ENCODE measurements at places on chromosomes 5 and 9. TPM values are rescaled to one million over a fixed set of nuclear protein-coding genes. Genes with fewer than 3 reads are reported as not detected.

PCDHGC4 gene
- 1.2 TPM for total RNA-seq

DMRT1 gene
- not detected for total RNA-seq

ANKRD33B gene
- total RNA-seq: 17.2 TPM

CDH12 gene
- not detected for total RNA-seq

ITK gene
- total RNA-seq: 0.52 TPM

RORB gene
- total RNA-seq: 0.45 TPM

DNA sequence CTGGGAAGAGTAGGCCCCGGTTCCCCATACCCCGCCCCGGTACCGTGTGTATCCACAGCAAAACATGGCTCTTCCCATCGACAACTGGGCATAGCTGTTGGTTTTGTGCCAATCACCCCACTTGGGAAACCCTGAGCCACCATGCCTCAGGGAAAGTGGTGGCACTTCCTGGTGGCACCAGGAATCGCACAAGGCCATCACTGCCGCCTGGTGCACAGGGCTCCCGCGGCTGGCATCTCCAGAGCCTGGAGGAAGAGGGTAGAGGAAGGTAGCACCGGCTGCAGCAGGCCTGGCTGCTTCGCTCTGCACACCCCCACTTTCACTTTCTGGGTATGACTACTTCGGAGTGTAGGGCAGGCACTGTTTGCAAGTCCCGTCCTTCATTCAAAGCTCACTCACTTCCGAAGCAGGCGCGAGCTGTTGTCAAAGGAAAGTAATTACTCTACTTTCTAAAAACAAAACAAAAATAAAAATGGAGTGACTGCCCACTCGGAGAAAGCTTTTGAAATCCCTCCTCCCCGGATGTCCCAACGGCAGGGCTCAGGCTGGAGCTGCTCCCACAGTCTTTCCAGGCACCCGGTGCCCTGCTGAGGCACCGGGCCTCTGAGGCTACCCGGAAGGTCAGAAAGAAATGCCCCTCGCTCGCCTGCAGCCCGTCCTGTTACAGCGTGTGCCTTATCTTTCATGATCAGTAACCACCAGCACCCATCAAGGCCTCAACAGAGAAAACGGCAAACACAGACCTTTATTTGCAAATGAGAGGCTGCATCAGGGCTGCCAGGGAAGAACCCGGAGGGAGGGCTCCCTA is 2.0 kb downstream of the BRD3 start:
- no peak for ATAC-seq

DNA sequence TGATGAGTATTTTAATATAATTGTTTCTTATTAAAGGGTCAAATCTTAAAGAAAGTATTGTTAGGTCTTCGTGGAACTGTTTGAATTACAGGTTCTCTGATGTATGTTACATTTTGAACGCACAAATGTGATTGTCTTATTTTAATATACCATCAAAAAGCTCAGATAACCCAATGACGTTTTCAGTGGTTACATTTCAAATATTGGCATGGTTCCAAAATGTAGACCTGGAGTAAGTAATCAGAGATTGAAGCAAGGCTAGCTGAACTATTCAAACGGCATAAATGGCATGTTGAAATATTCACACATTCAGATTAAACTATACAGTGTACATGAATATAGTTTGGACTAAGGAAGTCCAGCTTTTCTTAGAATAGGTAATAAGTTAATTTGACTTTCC is 281.7 kb upstream of the EFNA5 start:
- no peak for ATAC-seq

DNA sequence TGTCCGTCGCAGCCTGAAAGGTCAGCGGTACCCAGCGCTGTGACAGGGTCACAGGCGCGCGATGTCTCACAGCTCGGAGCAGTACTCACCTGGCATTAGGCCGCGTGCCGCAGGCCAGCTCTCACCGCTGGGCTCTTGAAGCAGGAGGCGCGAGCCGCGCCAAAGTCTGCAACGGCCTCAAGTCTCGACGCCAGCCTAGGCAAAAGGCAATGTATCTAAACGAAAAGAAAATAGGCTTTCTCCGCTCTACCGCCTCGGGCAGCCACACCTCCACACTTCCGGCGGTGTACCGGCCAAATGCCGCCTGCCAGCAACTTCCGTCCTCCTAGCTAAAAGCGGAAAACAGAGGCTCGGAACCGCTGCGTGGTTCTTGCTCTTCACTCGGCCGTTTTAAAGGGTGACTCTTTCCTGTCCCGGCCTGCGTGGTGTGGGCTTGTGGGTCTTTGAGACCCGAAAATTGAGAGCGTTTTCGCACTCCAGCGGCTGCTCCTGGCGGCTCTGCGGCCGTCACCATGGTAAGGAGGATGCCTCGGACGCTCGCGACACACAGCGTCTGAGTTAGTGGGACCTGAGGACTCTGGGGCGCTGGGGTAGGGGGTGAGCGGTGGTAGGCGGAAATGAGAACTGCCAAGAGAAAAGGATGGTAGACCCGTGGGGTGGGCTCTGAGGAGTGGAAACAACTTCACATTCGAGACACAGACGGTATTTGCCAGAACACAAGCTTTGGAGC is at the start of the genes GFM2 and NSA2:
Gene GFM2, minus strand, starts transcription at position 269 of the 730 bp plus-strand sequence. CDS start 3,375 bp downstream, outside the sequence.
Gene NSA2, plus strand, starts transcription at position 401 of the 730 bp plus-strand sequence. Its CDS starts 112 bp downstream, at position 513.
- ATAC-seq: peak; percentile 98

DNA sequence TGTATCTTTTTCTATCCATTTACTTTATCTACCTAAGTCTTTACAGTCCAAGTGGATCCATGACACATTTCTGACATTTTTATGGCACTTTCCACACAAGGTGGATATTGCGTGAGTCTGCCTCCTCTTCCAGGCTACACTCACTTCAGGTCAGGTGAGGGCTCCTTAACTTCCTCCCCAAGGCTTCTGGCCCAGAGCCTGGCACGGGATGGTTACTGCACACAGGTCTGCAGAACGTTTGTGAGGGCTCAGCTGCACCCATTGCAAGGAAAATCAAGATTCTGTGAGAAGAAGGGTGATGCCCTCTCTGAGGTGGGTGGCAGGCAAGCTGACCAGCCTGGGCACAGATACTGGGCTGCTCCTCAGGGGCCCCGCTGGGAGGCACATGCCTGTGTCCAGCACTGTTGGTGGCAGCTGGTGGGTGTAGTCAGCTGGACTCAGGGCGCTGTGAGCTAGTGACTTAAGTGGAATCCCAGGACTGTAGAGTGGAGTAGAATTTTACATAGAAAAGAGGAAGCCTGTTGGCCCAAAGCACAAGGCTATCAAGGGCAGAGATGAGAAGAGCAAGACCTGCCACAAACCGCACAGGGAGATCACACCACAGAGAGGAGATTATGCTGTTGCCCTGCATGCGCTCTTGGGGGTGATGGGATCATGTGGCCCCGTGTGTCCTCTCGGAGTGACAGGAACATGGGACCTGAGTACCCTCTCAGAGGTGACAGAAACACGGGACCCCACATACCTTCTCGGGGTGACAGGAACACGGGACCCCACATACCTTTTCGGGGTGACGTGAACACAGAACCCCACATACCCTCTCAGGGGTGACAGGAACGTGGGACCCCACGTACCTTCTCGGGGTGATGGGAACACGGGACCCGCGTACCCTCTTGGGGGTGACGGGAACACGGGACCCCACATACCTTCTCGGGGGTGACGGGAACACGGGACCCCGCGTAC is 21.3 kb downstream of the AHRR start:
- ATAC-seq: no peak

- peak; percentile 75 for ATAC-seq
Measured at GRCh38 chr5:14270209-14270702, 127.1 kb downstream of the TRIO start.

DNA sequence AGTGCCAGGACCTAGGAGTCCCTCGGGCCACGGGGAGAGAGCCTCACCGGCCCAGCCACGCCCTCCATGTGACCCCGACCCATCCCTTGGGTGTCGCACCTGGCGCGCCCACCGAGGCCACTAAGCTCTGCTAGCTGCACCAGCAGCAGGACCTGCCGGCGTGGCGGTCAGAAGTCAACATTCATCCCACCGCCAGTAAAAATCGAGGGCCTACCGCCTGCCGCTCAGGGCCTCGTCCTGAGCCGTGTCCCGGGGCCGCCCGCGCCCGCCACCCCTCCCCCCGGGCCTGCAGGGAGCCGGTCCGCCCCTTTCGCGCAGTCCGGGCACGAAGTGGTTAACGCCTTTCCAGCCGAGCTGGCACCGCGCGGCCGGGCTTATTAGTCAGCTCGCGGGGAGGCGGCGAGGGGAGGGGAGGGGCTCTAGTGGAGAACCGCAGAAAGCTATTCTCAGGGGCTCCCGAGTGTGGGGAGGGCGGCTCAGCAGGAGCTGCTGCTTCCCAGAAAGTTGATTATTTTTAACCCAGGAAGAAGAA is 124.4 kb downstream of the C9orf50 start:
- ATAC-seq: peak; percentile 83

GRCh38 chr9:6855860-6856259 is 98.1 kb downstream of the KDM4C start:
- ATAC-seq: no peak

DNA sequence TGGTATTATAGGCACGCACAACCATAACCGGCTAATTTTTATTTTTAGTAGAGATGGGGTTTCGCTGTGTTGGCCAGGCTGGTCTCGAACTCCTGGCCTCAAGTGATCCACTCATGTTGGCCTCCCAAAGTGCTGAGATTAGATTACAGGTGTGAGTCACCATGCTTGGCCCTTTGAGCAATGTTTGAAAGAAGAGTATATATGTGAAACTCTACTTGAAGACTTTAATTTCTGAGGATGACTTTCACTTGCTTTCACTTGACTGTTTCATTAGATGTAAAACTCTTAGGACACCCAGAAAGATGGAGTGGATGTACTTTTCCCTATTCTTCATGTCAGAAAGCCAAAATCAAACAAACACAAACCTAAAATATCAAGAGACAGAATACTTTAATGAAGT is 43.8 kb upstream of the GAS1 start:
- no peak for ATAC-seq

GRCh38 chr5:14143841-14144585 is 871 bp downstream of the TRIO start:
- ATAC-seq: no peak

DNA sequence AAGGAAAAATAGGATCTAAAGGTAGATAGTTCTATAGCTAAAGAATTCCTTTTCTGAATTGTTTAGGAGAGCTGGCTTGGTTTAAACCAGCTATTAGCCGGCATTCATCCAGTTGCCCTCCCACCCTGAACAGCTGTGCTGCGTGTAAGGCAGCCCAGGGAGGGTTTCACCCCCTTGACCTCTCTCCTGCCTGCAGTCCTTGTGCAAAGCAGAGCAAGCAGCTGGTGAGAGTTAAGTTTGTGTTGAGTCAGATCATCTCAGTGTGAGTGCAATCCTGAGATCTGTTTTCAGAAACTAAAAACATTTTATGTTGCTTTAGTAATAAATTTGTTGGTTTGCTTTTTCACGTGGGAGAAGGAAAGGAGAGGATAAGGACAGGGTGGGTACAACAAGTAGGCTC is 13.0 kb downstream of the SLC25A25 start:
- ATAC-seq: peak; percentile 82

GRCh38 chr9:2459756-2460155 is 161.8 kb upstream of the VLDLR start:
- ATAC-seq: no peak

GRCh38 chr9:18485714-18486113 is 11.8 kb downstream of the ADAMTSL1 start:
- ATAC-seq: no peak

GRCh38 chr9:3027210-3027609 is 183.3 kb upstream of the PUM3 start:
- no peak for ATAC-seq

DNA sequence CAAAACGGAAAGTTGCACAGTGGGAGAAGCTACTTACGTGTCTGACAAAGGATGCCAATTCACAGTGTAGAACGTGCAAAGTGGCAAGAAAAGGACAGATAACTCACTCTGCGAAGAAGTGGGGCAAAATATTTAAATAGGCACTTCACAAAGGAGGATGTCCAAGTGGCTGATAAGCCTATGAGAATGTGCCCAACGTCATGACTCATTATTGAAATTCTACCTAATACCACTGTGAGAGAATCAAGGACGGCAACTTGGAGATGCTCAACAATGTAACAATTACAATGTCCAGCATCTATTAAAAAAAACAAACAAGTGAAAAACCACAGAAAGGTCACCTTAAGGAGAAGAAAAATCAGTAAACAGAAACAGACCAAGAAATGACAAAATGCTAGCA is 59.0 kb downstream of the NACC2 start:
- ATAC-seq: no peak

- ATAC-seq: no peak
Measured at GRCh38 chr5:63398346-63398745, 563.9 kb downstream of the HTR1A start.

DNA sequence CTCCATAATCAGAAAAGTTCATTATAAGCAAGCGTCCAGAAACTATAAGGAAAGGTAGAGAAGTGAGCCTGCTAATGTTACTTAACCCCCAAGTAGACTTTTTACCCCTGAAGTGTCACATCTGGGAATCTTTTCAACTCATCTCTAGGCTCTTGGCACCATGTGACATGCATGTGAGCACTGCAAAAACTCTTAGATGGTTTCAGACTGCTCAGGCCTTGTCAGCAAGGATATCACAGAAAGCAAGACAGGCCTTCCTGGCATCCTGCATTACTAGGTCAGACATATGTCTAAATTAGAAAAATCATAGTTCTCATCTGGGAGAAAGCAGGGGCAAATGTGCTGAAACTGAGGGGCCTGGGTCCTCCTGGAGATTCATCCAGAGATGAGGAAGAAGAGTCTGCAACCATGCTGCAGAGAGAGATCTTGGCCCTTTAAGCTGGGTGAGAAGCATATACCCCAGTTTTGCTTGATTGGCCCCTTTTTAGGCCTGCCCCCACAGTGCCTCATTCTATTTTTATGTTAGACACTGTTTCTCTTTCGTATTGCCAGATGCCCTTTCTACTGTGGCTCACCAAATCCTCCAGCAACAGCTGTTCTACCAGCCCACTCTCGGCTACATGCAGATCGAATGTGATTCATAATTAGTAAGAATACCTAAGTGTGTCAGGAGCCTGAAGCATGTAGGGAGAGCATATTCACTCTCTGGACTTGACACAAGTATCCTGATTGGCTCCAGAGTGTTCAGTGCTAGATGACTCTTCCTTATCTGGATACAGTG is 19.0 kb downstream of the TMEM8B start:
- ATAC-seq: peak; percentile 28

DNA sequence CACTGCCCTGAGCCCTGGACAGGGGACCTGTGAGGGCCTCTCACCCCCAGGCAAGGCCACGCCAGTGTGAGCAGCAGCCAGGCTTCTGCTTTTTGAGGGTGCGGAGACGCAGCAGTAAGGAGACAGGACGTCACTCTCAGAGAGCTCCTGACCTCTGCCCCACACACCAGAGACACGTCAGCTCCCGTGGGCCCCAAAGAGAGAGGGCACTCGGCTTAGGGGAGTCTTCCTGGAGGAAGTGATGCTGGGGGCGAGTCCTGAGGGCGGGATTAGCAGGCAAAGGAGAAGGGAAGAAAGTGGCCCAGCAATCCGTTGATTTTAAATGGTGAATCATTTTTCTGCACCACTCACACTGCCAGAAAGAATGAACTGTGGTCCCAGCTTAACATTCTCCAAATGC is 24.0 kb upstream of the SLC9A3 start:
- no peak for ATAC-seq

- ATAC-seq: no peak
Measured at GRCh38 chr5:167639273-167639672, 652.2 kb upstream of the WWC1 start.
